ENCODE measurements at places on chromosomes 3 and 15.
A peak's percentile ranks its signal among the peaks of the same experiment; 100 is the strongest.

DNA sequence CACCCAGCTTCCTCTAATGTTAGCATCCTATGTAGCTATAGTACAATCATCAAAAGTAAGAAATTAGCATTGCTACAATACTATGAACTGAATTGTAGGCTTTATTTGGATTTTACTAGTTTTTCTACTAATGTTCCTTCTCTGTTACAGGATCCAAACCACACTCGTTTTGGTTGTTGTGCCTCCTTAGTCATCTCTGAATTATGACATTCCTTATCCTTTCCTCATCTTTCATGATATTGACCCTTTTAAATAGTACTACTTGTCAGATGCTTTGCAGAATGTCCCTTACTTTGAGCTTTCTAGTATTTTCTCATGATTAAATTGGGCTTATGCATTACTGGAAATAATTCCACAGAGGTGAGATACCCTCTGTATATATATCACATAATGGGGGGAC, 265.4 kb downstream of the VPS13C start:
- DNase-seq, result no peak

- peak; percentile 24 for DNase-seq
Observed at GRCh38 chr3:108175352-108175751, 46.9 kb downstream of the IFT57 start.

- DNase-seq, result no peak
Observed at GRCh38 chr3:59483191-59483590, 433.4 kb upstream of the CFAP20DC start.

DNA sequence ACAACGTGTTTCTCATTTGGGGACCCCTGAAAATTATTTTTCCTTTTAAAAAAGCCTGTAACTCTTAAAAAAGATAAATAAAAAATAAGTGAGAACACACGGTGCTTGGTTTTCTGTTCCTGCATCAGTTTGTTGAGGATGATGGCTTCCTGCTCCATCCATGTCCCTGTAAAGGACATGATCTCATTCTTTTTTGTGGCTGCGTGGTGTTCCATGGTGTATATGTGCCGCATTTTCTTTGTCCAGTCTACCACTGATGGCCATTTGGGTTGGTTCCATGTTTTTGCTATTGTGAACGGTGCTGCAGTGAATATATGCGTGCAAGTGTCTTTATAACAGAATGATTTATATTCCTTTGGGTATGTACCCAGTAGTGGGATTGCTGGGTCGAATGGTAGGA, 2.3 kb downstream of the TSPAN3 start:
- no peak for DNase-seq

- DNase-seq, result no peak
Observed at GRCh38 chr3:141455603-141456300, 31.1 kb upstream of the RASA2 start.

DNA sequence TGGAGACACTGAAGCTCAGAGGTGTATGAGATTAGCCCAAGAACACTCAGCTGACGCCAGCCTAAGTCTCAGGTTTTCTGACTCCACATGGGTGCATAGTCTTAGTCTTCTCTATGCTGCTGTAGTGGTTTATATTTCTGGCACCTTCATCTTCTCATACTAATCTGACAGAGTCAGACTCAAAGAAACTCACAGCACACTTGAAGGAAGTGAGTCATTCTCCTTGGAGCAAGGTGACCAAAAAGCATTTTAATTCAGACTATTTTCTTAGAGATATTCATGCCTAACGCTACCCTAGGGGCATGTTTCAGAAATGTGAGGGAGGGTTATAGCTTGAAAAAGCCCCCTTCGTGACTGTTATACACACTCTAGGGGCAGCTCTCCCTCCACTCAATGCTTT, 775.3 kb upstream of the ARPP21 start:
- no peak for DNase-seq

DNA sequence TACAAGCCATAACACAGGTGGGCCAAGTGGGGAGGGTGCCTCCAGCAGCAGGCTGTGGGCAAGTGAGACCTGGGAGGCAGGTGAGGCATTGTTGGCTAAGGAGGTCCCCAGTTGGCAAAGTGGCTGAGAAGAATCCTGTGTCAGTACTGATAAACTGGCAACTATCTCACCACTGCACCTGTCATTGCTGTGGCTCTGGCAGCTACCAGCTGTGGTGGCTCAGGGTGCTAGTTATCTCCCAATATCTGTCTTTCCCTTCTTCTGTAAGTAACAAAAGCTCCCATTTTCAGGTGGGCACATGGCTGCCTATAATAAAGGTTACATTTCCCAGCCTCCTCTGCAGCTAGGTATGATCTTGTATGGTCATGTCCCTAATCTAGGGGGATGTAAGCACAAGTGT, 80.6 kb upstream of the RNF7 start:
- DNase-seq, result no peak

DNA sequence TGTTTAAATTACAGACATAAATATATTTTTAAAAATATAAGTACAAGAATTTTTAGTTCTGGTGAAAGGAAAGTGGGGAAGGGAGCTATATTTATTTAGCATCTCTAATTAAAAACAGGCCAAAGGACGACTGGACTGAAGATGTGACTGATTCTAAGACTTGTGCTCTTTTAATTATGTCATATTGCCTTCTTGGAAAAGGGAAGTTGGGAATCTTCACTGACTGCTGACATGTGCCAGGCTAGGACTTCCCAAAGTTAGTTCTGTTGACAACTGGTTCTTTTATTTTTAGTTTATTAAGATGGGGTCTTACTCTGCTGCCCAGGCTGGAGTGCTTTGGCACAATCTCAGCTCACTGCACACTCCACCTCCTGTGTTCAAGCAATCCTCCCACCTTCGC, 13.5 kb downstream of the CNOT10 start:
- no peak for DNase-seq
